ENCODE measurements at places on chromosomes 1 and 21.

DNA sequence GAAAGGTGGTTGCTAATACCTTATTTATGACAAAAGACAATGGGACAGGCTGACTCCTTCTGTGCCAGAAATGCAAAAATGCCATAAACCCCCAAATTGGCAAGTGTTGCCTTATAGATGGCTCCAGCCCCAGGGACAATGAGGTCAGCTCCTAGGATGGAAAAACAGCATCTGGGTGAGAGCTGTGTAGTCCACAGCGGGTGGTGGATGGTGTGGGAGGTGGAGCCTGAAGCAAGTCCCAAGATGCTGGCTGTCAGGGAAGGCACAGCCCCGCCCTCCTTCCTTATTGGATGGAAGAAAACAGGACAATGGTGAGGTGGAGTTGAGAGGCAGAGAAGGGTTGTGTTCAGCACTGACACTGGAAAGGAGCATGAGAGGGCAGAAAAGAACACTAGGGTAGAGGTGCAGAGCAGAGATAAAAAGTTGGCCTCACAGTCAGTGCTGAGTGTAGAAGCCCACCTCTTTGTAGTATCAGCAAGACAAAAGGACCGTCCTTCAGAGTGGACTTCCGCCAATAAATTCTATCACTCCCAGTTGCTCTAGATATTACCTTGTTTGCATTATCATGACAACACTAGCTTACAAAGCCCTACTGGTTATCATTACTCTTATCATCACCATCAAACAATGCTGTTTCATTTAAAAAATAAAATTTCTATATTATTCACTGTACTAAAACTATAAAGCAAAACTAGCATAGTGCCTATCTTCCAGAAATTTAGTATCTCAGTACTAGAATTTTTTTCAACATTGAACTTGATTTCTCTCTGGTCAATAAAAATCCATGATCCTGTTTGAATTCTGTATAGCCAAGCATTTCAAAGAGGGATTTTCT lies 3.7 kb upstream of the SDE2 start:
- DNase-seq = peak; percentile 35

DNA sequence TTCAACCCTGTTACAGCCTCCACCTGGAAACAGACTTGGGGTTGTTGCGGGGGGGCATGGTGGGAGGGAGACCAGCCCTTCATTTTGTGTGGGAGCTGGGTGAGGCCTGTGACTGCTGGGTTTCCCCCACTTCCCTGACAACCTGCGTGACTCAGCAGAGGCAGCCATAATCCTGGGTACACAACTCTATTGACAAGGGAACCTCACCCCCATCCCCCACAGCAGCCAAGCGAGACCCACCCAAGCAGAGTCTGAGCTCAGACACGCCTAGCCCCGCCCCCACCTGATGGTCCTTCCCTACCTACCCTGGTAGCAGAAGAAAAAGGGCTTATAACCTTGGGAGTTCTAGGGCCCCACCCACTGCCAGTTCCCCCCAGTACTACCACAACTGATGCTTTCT lies 8.0 kb upstream of the CCDC190 start:
- no peak for DNase-seq

DNA sequence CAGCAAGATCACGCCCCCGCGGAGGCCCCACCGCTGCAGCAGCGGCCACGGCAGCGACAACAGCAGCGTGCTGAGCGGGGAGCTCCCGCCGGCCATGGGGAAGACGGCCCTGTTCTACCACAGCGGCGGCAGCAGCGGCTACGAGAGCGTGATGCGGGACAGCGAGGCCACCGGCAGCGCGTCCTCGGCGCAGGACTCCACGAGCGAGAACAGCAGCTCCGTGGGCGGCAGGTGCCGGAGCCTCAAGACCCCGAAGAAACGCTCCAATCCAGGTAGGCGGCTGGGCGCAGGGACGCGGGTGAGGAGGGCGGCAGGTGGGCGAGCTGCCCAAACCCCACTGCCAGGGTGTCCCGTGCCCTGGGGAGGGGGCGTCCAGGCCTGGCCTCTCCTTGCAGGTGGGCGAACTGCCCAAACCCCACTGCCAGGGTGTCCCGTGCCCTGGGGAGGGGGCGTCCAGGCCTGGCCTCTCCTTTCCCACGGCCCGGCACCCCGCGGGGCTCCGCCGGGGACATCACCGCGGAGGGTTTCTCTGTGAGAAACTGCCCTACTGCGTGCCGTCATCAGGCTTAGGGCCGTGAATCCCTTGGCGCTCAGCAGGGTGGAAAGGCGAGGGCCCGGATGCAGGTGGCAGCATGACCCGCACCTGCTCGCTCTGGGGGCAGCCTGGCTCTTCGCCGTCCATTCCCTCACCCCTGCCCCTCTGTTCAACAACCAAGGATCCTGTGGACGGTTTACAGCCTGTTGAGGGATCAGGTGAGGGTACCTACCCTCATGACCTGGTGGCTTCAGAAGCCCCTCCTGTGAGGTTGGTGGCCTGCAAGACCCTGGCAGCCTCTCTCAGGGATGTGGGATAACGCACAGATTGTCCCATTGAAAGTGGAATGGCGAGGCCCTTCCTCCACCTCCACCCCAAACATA lies 534.0 kb downstream of the KIF26B start:
- DNase-seq = no peak

DNA sequence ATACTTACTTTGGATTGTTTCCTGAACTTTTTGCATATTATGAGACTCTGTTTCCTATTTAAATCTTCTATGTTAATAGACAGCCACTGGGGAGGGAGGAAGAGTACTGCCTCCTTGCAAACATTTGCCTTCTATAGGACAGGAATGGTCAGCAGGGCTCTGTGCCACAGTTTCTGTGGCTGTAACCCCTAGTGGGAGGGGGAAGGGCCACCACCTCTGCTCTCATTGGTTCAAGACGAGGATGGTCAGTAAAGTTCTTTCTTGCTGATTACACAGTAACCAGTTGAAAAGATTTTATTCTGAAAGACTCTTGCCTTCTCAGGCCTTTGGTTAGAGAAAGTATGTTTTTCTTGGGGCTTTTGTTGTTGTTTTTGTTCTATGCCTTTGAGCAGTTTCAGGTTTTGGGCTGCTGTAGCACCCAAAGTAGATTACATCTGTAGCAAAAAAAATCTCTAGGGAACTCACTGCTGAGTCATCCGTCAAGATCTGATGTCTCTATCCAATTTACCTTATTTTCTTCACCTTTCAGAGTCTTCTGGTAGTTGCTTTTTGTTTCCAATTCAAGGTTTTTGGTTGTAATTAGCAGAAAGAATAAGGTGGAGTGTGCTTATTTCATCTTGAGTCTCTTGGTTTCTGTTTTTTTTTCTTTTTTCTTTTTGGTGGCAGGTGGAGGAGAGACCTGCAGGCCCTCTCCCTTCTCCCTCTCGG lies 23.1 kb downstream of the SLC35A3 start:
- no peak for DNase-seq

DNA sequence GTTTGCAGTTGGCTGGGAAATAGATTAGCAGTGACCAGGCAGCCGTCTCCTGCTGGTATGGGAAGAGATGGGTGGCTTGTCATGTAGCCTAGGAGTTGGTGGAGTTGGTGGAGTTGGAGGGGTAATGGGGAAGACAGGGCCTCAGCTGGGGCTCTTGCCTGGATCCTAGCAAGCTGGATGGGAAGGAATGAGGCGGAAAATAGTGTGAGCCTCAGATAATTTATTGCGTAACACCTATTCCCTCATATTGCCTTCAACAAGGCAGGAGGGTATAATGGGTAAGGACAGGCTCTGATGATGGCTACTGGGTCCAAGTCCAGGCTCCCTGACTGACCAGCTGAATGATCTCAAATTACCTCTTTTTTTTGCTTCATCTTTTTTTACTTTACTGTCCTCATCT lies 12.6 kb downstream of the MAP7D1 start:
- no peak for DNase-seq

- no peak for DNase-seq
Measured at GRCh38 chr1:44012941-44013609, 18.2 kb downstream of the SLC6A9 start.

GRCh38 chr1:115090540-115090939 lies 1.2 kb upstream of the TSPAN2 start:
- no peak for DNase-seq

- no peak for DNase-seq
Measured at GRCh38 chr1:189237008-189237407, 1240.7 kb downstream of the BRINP3 start.

GRCh38 chr1:209768354-209768774 lies 12.5 kb downstream of the TRAF3IP3 start:
- DNase-seq = peak; percentile 77

DNA sequence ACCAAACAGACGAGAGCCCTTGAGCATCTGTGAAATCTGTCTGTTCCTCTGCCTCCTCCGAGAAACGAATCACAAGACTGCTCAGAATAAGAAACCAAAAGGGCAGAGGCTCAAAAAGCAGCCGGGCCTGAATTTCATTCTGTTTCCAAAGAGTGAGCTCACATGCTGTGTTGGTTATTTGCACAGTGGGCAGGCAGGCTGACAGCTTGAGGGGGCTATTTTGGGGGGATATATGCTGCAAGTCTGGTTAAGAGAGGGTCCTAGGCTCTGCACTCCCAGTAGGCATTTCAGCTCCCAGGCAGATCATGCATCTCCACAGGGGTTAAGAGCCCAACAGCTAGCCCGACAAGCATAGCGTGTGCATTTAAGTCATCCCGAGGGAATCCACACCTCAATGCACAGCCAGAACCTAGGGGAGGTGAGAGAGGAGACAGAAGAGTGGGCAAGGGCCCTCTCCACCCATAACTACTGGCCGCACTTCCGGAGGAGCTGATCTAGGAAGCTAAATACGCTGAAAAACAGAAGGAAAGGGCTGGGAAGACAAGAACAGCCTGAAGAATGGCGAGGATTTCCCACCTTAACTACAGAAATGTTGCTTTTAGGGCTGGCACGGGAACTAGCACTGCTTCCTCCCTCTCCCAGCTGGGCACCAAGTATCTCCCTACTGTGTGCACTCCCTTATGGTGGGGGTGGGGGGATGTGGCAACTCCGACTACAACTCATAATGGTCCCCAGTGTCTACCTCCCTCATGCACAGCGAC lies 3.7 kb downstream of the PGBD5 start:
- no peak for DNase-seq

DNA sequence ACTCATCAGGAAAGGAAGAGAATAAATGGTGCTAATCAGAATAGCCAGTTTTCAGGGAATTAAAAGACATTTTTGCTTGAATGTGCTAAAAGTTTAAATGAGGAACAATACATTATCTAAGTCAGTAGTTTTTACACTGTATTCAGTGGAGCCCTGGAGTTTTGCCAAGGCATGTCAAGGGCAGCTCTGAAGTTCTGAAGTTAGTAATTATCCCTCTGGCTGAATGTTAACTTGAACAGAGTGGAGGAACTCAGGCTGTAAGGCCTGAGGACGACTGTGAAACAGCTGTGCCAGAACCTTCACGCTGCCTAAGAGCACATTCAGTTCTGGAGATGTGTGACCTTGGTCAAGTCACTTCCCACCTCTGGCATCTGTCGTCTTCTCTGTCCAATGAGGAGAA lies 68.1 kb downstream of the EDEM3 start:
- DNase-seq = no peak

DNA sequence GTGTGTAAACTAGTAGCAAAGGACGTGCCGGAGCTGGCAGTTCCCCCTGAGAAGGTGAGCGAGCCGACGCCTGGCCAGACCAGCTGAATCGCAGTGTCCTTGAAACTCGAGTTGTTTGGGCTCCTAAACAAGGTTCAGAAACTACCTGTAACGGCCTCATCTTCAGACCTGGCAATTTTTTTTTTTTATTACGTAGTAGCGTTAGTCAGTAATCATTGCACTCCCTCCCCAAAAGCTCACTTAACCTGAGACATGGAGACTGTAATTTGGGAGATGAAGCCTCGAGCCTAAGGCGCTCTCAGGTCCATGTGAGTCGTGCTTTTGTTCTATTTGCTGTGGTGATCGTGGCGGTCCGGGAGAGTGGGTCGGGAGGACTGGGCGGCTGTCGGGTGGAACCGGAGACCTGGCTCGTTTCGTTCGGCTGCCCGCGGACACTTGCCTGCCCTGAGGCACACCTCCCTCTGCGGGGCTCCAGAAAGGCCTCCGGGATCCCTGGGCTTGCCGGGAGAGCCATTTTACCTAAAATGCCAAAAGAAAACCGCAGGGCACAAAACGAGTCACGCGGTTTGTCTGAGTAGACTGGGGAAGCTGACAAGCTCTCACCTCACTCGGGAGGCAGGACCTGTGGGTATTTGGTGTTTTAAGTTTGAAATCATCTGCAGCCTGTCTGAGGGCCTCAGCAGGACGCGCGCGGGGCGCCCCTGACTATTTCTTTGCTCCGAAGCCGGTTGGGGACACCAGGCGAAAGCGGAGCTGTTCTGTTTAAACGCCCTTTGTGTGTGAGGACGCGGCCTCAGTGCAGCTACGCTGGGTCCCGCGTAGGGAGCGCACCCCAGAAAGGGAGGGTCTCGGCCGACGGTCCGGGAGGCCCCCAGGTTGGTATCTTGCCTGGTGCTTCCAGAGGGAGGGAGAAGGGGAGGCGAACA lies 722 bp downstream of the LHX8 start:
- DNase-seq = no peak

DNA sequence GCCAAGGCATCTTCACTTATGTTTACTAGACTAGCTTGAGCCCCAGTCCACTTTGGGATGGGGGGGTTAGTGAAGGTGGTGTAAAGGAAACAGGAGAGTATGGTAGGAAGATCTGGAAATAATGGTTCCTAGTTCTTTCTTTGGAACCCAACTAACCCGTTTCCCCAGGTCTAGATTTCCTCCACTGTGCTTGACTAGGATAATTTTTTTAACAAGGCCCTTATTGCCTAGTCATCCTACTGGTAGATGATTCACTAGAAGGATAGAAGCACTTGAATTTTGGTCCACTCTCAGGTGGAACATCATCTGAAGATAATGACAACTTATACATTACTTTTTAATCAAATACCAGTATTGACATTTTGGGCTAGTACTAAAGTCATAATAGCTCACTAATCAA lies 45.9 kb upstream of the MYOCOS start:
- DNase-seq = no peak

GRCh38 chr1:110370827-110371226 lies 20.0 kb downstream of the SLC16A4 start:
- DNase-seq = no peak

GRCh38 chr1:112783059-112783458 lies 67.9 kb upstream of the PPM1J start:
- no peak for DNase-seq

GRCh38 chr21:42230636-42231035 lies 11.7 kb downstream of the ABCG1 start:
- no peak for DNase-seq

DNA sequence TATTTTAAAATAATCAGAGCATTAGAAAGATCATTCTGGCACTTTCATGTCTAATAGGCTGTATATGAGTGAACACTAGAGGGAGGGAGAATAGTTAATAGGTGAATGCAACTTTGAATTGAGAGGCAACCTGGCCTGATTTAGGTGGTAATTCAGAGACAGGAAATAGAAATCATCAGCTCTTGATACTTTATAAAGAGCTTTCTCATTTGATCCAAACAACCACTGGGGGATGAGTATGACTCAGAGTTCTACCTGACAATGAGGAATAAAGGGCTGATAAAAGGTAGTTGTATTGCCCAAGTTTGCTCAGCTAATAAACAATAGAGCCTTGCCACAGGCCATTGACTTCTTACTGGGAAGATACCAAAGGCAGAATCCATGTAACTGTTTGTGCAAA lies 5.2 kb upstream of the FAM89A start:
- DNase-seq = no peak

- no peak for DNase-seq
Measured at GRCh38 chr1:215635827-215636226, 68.7 kb downstream of the KCTD3 start.
